ENCODE measurements at places on chromosomes 4 and X.

DNA sequence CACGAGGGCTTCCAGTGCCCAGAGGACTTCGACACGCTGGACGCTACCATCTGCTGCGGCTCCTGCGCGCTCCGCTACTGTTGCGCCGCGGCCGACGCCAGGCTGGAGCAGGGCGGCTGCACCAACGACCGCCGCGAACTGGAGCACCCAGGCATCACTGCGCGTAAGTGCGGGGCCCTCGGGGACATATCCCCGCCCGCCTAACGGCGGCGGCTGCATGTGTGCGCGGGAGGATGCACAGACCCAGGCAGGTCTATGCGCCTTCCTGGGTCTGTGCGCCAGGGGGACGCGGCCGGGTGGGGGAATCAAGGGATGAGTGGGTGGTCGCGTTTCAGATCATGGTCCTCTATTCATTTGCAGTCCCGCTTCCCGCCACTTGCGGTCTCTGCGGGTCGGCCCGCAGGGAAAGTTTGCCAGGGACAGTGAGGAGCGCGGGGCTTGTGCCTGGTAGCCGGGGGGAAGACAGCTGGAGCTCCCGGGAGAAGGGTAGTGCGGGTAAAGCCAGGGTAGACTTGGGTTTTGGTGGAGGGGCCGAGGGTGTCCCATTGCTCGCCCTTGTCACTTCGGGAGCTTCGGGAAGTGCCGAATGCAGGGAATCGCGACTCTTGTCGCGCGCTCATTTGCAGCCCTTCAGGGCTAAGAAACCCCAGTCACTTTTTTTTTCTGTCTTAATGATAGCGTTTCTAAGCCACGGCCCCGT is 1.0 kb downstream of the SHISA3 start:
- no peak for DNase-seq

DNA sequence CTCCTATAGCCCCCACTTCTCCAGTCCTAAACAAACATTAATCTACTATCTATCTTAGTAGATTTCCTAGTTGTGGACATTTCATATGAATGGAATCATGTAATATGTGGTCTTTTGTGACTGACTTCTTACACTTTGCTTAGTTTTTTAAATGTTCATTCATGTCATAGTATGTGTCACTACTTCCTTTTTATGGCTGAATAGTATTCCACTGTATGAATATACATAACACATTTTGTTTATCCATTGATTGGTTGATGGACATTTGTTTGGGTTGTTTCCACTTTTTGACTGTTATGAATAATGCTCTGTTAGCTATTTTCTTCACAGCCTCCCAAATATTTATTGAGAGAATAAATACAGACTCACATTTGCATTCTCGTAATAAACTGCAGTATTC is 19.8 kb downstream of the USP53 start:
- no peak for DNase-seq

DNA sequence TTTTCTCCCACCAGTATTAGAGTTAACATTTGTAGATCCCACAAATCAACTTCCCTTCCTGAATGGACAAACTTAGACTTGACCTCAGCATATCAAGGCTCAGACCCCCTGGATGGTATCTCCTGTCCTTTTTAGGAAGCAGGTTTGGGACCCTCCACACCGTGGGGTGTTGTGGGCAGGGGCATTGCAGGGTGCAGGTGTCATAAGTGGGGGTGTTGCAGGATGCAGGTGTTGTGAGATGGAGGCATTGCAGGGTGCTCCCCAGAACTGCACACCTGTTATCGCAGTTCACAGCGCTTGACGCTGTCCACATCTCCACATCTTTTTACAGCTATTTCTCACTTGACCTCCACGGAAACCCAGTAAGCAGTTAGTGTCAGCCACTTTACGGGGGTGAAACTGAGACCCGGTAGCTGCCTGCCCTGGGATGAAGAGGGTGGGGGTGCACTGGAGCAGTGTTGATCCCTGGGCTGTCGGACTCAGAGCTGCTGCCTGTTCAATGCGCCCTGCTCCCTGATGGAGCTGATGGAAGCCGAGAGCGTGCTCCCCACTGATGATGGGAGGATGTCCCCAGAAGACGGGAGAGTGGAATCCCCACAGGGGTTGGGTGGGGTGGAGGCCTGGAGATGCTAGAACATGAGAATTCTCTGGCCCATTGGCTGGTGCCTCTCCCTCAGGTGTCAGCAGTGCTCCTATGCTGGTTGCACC is 25.3 kb downstream of the SH3TC1 start:
- no peak for DNase-seq

DNA sequence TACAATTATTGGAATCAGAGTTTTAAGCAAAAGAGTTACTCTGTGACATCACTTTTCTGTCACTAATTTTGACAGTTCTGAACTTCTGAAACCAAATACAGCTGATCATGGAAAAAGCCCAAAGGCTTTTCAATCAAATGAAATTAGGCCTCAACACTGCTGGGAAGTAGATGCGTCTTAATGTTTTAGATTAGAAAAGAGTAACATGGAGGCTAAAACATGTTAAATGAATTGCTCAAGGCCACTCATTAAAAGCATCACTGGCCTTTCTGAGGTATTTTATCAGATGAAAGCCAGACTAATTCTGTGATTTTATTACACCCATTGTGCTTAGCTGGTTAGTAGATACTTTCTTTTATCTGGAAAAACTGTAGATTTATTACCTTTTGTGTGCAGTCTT is 672.6 kb downstream of the CENPC start:
- DNase-seq: no peak

- no peak for DNase-seq
These were observed 1085.6 kb upstream of the TENM3 start for GRCh38 chr4:181157647-181158046.

DNA sequence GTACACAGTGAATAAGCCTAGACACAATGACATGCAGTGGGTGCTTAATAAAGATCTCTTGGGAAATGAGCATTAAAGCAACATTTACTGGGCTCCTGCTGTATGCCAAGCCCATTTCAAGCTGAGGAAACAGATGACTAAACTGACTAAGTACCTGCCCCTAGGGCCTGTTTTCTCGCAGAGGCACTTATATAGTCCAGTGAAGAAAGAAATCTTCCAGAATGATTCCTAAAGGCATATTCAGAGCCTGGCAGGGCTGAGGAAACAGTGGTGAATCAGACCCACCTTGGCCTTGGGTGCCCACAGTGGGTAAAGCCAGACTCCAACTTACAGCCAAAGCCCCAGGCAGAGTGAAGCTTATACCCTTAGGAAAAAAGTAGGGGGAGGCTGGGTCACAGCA is 22.0 kb upstream of the S100P start:
- no peak for DNase-seq

DNA sequence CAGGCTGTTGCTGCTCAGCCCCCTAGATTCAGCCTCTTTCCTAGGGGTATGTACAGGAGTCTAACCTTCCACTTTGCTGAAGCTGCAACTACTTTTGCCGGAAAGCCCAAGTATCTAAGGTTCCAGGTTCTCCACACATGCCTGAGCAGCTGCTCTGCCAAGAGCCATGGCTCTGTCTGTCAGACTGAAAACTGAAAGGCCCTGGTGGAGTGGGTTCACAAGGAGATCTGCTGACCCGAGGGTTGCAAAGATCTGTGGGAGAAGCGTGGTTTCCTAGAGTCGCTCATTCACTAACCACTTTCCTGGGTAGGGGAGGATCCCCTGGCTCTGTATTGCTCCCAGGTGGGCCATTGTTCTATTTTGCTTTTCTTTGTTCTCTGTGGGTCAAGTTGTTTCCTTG is 6.0 kb upstream of the PNMA6F start:
- no peak for DNase-seq

DNA sequence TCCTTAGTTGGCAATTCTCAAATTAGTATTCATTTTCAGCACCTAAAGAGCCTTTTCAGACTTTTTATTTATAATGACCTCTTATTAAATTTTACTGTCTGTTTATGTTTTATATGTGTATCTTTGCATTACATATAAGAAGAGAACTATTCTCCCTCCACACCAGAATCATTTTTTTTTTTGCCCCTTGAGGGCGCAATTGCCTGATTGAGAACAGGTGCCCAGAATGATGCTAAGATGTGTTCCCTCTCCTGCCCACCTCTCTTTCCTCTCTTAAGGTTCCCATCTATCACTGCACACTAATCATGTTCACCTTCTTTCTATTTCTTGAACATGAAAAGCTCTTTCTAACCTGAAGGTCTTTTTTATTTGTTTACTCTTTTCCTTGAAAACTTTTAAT is 44.2 kb upstream of the ADAM29 start:
- DNase-seq: no peak

DNA sequence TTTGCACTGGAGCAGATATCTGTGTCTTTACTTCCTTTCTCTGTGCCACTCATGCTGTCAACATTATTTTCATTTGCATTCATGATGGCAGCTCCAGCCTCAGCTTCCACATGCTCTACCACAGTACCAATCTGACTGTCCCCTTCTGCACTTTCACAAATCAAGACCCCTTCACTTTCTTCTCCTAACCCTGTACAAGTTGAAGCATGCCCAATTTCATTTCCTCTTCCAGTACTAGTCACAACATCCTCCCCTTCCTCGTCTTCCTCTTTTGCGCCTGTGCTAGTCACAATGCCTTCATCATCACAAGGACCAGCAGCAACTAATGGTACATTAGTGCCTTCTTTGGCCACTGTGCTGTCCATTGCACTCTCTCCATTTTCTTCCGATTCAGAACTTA is 26.5 kb downstream of the BOD1L1 start:
- no peak for DNase-seq

DNA sequence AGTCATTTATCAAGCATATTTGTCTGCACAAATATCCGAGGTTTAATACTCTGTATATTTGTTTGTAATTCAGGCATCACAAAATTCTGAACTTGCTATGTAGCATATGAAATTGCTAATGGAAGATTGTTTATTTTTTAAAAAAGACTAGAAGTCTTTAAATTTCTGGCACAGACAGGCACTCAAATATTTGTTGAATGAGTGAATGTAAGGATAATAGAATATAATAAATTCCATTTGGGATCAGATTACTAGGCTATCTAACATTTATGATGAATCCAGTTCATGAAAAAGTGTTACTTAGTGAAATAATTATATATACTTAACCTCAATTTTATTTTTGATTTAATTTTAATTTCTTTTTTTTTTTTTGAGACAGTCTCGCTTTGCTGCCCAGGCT is 30.4 kb upstream of the TEC start:
- DNase-seq: no peak

DNA sequence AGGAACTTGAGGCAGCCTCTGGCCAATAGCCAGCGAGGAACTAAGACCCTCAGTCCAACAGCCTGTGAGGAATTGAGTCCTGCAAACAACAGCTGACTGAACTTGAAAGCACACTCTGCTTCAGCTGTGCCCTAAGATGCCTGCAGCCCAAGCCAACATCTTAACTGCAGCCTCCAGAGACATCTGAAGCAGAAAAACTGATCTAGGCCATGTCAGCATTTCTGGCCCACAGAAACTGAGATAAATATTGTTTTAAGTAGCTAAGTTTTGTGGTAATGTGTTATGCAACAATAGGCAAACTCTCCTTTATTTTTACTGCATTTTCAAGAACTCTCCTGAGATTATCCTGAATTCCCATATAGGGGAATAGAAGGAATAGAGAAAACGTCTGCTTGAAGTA is 24.4 kb upstream of the PIGA start:
- DNase-seq: no peak

DNA sequence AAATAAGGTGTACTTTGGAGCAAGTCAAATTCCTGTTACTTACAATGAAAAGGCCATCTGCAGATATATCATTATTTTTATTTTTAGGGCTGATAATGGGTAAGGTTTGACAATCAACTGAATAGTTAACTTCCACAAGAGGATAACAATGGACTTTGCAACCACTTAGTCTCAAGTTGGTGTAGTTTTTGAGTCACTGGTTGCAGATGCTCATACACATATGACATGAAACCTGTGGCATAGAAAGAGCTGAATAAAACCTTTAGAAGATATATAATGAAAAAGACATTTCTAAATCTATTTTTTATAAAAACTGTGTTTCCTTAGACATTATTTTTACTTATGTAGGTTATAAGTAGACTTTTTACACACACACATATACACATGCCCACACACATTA is 2110.9 kb downstream of the PCDH7 start:
- DNase-seq: no peak

GRCh38 chr4:107153228-107153627 is 117.1 kb upstream of the DKK2 start:
- no peak for DNase-seq

GRCh38 chr4:27759611-27760575 is 899.3 kb downstream of the STIM2 start:
- DNase-seq: no peak

GRCh38 chr4:2827874-2828751 is 15.5 kb upstream of the ADD1 start:
- no peak for DNase-seq

- no peak for DNase-seq
These were observed 44.7 kb downstream of the PROM1 start for GRCh38 chr4:16039139-16039538.

GRCh38 chr4:42425146-42426065 is 28.1 kb downstream of the SHISA3 start:
- DNase-seq: no peak

DNA sequence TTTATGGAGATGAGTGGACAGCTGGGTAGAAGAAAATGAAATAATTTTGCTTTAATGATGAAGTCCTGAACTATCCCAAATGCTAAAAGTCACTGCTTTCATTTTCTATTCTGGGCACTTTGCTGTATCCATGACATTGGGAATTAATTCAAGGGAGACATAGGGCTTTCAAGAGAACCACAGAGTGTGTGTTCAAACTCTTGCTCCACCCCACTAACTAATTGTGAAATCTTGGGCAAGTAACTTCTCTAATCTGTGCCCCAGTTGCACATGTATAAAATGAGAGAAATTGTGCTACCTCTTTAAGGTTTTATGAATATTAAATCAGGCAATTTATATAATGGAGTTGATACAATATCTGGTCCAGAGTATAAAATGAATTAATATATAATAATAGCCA is 1422.0 kb downstream of the ADGRL3 start:
- no peak for DNase-seq

- no peak for DNase-seq
These were observed 117.3 kb downstream of the ENPP6 start for GRCh38 chr4:184100297-184100885.

DNA sequence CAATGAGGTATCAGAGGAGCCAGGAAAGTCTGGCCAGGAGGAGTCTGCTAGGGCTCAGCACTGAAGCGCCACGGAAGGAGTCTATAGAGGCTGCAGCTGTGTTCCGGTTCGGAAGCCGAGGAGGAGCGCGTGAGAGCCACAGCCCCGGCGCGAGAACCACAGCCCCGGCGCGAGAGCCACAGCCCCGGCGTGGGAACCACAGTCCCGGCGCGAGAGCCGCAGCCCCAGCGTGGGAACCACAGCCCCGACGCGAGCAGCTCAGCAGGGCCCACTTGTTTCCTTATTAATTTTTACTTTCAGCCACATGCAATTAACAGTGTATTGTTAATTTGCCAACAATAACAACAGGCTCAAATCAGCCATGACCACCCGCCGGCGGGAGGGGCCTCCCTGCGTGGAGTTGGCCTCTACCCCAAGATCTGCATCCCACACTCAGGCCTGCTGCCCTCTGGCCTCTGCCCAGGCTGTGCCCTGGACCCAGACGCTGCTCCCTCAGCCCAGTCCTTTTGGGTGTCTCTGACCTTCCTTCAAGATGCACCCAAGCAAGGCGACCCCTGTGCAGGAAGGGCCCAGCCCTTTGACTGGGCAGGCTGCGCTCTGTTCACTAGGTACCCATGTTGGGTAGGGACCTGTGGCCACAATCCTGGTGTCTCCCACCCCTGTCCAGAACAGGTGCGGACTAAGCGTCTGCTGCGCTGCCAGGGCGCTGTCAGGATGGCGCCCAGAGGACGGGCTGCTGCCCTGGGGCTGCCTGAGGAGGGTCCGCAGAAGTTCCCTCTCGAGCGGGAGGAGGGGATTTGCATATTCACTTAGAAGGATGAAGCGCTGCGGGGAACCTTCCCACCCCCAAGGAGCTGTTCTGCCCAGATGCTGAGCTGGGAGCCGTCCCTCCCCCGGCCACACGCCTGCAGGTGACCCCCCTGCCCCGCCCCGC is 113.8 kb downstream of the ADRA2C start:
- DNase-seq: no peak

Measured in caudate nucleus (tissue), 63 donors.